ENCODE measurements at places on chromosomes 2 and 18. TPM values are rescaled to one million over a fixed set of nuclear protein-coding genes. Genes with fewer than 3 reads are reported as not detected.

CDK15 gene
- total RNA-seq = 0.19 TPM

REG3A gene
- total RNA-seq = not detected

KCNG3 gene
- 2.5 TPM for total RNA-seq

RGPD8 gene
- 4.3 TPM for total RNA-seq

TNFAIP6 gene
- total RNA-seq = 0.21 TPM

OTOF gene
- total RNA-seq = 2.1 TPM

MROH2A gene
- 0.48 TPM for total RNA-seq

CCBE1 gene
- total RNA-seq = 6.5 TPM

EMILIN1 gene
- 0.10 TPM for total RNA-seq

GRHL1 gene
- total RNA-seq = 0.57 TPM

COL4A3 gene
- not detected for total RNA-seq

SPC25 gene
- 98.4 TPM for total RNA-seq

UCN gene
- 4.1 TPM for total RNA-seq

BCL2L11 gene
- total RNA-seq = 4.5 TPM

SERPINB10 gene
- not detected for total RNA-seq

SDC1 gene
- 241 TPM for total RNA-seq

R3HDM1 gene
- 10.8 TPM for total RNA-seq

ALLC gene
- total RNA-seq = not detected

MRPL53 gene
- 30.2 TPM for total RNA-seq

CCDC141 gene
- total RNA-seq = 0.31 TPM

CFC1 gene
- not detected for total RNA-seq
